ENCODE measurements at places on chromosomes 16 and 17.

DNA sequence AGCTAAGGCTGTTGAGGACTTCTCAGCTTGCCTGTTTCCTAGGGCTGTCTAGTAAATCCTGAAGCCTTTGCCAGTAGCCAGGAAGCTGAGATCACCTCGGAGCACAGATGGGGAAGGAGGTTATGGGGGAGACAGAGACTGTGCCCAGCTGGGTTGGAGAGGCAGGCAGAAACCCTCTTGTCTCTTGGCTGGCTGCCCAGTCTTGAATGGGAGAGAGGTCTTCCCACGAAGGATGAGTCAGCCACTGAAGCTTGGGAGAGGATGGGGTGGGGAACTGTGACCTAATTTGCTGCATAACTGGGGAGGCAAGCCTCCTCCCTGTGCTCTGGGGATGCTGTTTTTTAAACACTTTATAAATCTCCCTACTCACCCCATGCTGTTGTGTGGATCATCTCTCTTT, 69.8 kb downstream of the SHISA9 start:
- peak; percentile 92 for DNase-seq

DNA sequence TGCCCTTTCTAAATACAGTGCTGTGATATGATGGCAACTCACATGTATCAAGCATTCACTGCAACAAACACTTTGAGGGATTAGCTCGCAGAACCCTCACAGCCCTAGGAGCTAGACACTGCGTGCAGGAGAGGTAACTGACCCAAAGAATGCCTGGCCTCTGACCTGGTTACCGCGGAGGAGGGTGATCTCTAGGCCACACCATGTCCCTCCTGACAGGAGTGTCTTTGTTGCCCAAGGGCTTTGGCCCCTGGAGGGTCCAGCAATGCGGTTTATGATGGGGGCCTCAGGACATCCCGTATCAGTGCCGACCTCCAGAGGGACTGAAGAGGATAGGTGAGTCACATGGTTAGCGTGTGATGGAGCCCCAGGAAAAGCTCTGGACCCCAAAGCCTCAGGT, 130.6 kb downstream of the MGAT5B start:
- no peak for DNase-seq

DNA sequence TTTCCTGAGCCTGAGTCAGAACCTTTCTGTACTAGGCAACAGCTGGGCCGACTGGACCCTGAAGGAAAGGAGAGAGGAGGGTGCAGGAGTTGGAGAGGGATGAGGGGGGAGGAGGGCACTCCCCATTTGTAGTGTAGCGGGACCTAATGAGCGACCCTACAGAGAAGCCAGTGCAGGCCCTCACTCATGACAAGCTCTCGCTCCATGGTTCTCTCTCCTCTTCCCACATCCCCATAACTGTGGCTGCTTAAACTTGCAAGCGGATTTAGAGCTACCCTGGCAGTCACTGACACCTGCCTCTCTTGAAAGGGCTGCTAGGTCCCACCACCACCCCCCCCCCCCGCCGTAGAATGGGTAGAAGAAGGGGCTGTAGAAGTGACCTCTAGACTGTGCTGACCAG, 14.5 kb downstream of the NKD1 start:
- no peak for DNase-seq

DNA sequence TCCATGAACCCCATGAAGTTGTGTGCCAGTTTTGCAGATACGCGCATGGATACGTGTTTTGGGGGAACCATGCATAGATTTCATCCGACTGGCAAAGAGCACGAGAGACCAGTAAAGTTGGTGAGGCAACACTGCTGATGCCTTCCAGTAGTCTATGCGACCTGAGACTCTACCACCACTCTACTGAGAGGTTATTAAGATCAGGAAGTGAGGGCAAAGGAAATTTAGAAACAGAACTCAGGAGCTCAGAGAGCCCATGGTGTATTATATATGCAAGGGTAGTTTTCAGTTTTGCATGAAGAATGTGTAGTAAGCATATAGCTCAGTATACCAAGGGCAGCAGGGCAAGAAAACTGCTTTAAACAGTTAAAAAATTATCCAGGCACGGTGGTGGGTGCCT, 4.2 kb downstream of the SLX4 start:
- no peak for DNase-seq

DNA sequence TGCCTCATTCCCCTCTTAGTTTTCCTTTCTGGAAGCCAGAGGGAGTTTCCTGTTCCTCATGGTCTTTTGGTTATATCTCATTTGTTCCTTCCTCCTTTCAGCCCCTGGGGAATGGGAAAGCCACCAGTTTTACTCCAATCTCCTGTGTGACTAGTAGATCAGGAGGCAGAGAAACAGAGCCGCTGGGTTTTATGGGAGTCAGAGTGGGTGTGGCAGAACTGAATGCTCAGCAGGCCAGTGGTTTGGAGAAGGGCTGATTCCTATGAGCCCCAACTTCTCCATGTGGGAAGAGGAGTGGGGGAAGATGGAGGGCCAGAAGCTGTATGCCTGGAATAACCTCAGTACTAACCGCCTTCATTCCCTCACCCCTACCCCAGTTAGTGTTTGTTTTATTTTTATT, 4.1 kb downstream of the DNAH2 start:
- DNase-seq, result no peak

GRCh38 chr16:71229344-71229743, 1.2 kb downstream of the HYDIN start:
- DNase-seq, result no peak

GRCh38 chr16:74304835-74305176, 8.2 kb downstream of the PSMD7 start:
- no peak for DNase-seq

GRCh38 chr16:72099377-72099818, 5.8 kb downstream of the DHX38 start:
- DNase-seq, result peak; percentile 2

- DNase-seq, result peak; percentile 15
Observed at GRCh38 chr17:36661047-36661666, 59.8 kb downstream of the MRM1 start.

- no peak for DNase-seq
Observed at GRCh38 chr16:21645261-21645721, 7.1 kb downstream of the IGSF6 start.

- no peak for DNase-seq
Observed at GRCh38 chr17:77184474-77184873, 43.7 kb downstream of the SEC14L1 start.
